ENCODE measurements at places on chromosomes 6 and 20. TPM values are rescaled to one million over a fixed set of nuclear protein-coding genes. Genes with fewer than 3 reads are reported as not detected.
A peak's percentile ranks its signal among the peaks of the same experiment; 100 is the strongest.

The CYB5R4 gene
- total RNA-seq: 13.0 TPM

The ENPP4 gene
- total RNA-seq: 6.1 TPM

DNA sequence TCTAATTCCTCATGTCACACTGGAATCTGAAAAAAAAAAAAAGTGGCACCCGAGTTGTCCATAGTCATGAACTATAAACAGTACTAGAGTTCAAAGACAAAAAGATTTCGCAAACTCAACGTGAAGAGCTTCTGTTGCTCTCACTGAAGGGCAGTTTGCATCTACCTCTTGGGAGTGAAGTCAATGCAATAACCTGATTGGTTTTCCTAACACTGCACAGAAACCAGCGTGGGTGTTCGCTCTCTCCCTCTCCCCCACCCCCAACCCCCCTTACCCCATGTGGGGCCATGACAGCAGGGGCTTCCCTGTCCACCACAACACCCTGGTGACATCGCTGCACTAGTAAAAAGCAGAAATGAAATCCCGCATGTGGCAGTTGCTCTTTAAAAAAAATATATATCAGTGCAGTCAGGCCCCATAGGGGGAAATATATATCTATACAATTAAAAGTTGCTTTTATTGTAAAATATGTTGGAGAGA, 66.9 kb downstream of the GMPR start:
- DNase-seq: no peak

DNA sequence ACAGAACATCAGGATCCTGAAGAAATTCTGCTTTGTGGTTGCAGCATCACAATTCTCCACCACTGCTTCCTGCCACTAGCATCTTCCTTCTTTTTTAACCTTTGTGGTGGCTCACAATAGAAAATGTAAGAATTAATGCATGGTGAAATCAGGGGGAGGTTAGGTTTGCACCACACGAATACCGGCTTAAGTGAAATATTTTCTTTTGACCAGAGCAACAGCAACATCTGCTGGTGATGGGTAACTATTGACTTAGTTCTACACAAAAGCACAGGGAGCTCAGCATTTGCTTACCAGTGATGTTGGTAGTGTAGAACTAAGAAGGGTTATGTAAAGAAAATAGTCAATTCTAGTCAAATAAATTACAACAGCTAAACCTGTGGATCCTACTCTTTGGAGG, 280.5 kb downstream of the SYNE1 start:
- peak; percentile 11 for DNase-seq

- no peak for DNase-seq
Measured at GRCh38 chr6:38185752-38186151, 366.2 kb downstream of the ZFAND3 start.

DNA sequence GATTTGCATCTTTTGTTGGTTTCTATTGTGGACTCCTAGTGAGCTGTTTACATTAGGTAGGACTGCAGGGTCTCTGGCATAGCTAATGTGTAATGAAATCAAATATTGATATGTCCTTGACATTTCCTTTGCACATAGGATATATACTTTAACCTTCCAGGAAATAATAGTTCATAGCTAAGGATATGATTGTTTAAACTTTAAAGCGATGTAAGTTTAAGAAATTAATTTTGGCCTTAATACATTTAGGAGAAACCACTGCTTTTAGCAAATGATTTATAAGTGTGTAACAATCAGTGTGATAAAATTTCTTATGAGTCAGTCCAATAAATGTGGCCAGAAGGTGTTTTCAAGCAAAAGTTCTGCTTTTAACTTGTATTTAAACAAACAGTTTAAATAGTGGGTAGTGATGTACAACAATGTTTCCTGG, 171.8 kb downstream of the HS3ST5 start:
- DNase-seq: no peak

DNA sequence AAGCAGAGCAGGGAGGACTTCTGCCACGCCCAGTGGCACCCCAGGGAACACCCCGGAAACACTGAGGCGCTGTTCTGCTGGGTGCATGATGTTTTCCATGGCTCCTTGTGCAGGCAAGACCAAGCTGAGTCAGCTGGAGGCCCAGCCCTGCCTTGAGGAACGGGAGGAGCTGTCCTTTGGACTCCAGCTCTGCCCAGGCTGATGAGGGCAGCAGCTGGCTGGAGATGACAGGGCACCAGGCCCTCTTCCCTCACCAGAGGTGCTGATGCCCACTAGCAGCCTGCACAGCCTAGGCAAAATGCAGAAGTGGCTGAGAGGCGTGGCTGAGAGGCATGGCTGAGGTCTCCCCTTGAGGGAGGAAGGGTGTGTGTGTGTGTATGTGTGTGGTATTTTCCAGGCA, 2.4 kb downstream of the C6orf132 start:
- no peak for DNase-seq

GRCh38 chr20:51802170-51802751, at the start of gene SALL4:
SALL4 (minus strand) TSS chr20:51802521; CDS start chr20:51802408, 113 bp downstream.
- peak; percentile 70 for DNase-seq

GRCh38 chr6:44105146-44105545, 22.1 kb downstream of the MRPL14 start:
- DNase-seq: no peak

Measured in endothelial cell (in vitro differentiated cells).